Ecto neural progenitor cell (in vitro differentiated cells): ENCODE measurements at places on chromosomes 4 and X.

- no peak for DNase-seq
Measured at GRCh38 chr4:176642472-176642871, 150.2 kb downstream of the VEGFC start.

DNA sequence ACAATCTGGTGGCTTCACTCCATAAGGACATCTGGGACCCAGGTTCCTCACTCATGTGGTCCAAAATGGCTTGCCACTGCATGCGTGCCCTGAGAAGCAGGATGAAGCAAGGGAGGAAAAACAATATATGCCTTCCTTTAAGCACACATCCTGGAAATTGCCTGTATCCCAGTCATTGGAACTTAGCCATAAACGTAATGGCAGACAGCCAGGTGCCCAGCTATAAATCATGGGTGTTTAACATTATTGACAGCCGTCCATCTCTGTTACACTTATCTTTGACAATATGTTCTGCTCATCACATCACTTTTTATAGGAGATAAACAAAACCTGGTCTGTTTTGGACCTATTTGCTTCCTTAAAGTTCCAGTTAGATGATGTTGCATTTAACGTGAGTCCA is 181.0 kb downstream of the AASDH start:
- no peak for DNase-seq

DNA sequence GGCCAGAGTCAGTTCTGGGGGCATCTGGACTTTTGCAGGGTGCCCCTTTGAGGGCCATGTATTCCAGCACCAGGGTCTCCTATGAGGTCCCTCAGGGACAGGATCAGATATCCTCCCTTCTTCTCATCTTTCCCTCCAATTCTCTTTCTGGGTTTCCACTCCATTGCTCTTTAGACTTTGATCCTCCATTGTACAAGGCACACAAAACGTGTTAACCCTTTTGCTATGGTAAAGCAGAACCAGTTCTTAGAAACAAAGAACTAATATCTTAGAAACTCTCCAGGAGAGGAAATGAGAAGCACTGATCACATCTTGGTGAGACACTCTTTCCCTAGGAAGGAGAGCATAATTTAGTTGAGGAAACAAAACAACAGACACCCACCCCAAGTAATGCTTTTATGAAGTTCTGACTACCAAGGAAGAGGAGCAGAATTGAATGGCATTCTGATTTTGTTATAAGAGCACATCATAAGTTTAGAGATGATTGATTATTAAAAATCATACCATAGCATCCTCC is 200.7 kb upstream of the NPY2R start:
- DNase-seq, result no peak

GRCh38 chr4:140841186-140841585 is 85.0 kb upstream of the TBC1D9 start:
- DNase-seq, result no peak

DNA sequence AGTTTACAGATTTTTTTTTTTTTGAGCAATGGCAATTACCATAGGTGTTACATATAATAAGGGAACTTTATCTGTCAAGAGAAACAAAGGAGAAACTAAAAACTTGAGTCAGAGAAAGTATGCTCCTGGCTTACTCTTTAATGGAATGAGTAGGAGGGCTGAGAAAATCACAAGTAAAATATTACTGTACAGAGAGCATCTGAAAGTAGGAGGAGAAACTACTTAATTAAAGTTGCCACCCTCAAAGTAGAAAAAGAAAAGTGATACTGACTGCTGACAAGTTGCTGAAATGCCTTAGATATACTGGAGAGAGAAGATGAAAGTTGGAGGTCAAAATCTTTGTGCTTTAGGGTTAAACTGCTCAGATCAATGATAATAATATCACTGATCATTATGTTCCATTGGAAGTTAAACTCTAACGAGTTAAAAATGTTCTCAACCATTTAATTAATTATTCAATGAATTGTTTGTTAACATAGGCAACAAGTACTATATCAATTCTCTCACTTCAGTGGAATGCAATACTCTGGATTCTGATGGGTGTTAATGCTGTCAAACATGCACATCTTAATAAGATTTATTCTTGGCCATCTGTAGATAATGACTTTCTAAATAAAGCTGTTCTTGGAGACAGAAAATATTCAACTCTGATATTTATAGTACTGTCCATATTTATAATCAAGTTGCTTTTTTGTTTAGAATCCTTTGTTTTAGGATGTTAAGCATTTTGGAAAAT is 61.2 kb upstream of the CAMK2D start:
- DNase-seq, result no peak

DNA sequence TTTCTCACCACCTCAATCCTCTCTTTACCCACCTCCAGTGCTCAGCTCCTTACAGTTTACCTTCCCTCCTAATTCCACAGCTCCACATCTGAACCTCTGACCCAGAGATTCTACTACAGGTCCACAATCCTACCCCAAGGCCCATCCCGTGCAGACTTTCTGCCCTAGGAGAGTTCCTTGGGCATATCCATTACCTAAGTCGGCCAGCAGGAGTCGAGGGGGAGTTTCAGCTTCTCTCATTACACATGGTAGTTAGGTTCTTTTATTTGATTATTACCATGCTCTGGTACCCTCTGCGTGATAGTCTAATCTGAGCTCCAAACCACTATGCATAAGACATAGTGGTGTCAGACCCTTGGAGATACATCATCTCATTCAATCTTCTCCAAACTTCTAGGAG is 117.9 kb downstream of the SH3RF1 start:
- no peak for DNase-seq

GRCh38 chr4:105343146-105343931 is 130.5 kb downstream of the PPA2 start:
- no peak for DNase-seq

- peak; percentile 59 for DNase-seq
Measured at GRCh38 chrX:11427453-11428071, 134.3 kb downstream of the AMELX start.

GRCh38 chrX:106168107-106168506 is at the start of gene PWWP3B:
Gene PWWP3B, plus strand, starts transcription at chrX:106168305. Its CDS starts 37,128 bp downstream, at chrX:106205433.
- peak; percentile 53 for DNase-seq
